ENCODE measurements at places on chromosomes 16 and 17.

DNA sequence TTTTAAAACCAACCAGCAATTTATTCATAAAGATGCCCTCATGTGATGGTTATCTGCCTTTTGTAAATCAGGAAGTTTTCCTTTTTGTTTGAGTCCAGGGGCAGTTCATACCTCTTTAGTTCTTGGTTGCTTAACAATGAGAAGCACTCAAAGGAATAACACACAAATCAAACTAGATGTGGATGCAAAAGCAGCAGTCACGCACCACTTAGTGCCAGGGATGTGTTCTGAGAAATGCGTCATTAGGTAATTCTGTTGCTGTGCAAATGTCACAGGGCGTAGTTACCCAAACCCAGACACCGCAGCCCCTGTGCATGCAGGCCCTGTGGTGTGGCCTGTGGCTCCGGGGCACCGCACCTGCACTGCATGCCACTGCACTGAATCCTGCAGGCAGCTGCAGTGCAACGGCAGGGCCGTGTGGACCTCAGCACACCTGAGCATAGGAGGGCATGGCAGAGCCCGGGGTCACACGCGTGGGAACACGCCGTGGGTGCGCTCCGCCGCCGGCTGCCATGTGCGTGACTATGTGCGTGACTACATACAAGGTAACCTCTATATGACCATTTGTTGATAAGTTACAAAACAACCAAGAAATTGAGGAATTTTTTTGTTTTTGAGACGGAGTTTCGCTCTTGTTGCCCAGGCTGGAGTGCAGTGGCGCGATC, 39.6 kb downstream of the PKD1 start:
- no peak for DNase-seq

DNA sequence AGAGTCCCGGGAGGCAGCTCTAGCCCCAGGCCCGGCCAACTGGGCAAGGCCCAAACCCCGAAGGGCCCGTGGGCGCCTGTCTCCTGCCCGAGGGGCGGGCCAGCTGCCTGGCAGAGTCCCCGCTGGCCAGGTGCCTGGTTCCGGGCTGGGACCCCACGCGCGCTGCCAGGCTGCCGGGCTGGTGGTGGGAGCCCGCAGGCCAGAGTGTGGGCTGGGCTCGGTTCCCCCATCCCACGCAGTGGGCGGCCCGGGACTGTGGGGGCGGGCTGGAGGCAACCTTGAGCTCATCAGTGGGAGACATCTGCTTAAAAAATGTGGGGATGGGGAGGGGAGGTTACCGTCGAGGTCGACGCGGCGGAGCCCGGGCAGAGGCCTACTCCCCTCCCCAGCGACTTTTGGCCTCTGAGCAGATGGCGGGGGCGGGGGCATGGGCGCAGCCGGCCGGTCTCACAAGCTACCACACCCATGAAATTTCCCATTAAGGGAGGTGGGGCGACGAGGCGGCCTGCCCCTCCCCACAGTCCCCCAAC, 176.4 kb upstream of the GSE1 start:
- peak; percentile 15 for DNase-seq

DNA sequence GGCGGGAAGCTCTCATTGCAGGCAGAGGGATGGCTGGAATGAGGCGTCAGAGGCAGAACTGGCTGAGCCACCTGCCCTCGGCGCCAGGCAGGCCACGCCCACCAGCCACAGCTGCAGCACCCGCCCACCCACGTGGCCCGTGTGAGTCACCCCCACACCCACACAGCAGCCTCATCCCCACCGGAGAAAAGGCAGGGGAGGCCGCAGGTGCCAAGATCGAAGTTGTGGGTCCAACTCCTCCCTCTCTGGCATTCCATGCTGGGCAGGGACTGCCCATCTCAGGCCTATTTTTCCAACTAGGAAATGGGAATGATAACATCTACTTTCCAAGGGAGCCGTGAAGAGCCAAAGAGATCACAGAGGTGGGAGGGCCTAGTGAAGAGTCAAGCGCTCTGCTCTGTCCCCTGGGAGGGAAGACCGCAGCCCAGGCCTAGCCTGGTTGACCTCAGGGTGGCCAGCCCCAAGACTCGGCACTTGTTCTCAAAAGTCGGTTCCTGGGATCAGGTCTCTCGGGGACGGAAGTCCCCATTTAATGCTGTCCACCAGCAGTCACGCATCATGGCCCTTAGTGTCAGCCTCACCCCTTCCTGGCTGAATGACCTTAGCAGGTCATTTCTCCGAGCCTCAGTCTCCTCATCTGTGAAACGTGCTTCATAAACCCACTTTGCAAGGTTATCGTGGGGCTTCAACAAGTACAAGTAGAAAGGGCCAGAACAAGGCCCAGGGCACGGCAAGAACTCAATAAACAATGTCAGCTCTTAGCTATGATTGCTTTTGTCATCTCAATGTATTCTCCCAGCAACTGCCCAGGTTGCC, at the start of gene TRPV3:
Gene TRPV3, minus strand, starts transcription at position 45 of the 816 bp plus-strand sequence. CDS start 2,962 bp downstream, outside the sequence.
- peak; percentile 68 for DNase-seq

DNA sequence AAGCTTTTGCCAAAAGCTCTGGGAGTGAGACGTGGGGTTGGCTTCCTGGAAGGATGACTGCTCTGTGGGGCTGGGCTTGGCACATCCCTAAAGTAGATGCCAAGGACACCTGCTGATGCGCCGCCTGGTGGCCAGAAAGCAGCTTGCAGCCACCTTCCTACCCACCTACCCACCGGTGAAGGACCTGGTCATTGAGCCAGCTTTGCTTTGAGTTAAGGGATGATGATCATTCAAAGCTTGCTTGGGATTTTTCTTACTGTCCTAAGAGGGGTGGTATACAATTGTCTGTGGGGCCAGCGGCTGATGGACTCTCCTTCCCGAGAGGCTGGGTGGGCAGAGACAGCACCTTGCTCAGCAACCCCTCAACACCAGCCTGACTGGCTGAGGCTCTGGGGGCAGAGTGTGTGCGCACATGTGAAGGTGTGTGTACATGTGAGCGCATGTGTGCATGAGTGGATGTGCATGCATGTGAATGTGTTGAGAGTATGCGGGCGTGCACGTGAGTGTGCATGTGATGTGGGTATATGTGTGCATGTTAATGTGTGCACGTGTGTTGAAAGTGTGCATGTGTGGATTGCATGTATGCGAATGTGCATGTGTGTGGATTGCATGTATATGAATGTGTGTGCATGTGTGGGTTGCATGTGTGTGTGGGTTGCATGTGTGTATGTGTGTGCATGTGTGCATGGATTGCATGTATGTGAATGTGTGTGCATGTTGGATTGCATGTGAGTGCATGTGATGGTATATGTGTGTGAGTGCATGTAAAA, 18.6 kb downstream of the C1QTNF1 start:
- peak; percentile 73 for DNase-seq

- no peak for DNase-seq
Measured at GRCh38 chr16:88536971-88537751, 33.0 kb upstream of the ZC3H18 start.

- no peak for DNase-seq
Measured at GRCh38 chr17:21189361-21189760, 24.6 kb downstream of the TMEM11 start.

- DNase-seq = no peak
Measured at GRCh38 chr16:2715064-2715463, 5.0 kb downstream of the PRSS27 start.

GRCh38 chr16:82560805-82561325, 65.9 kb upstream of the CDH13 start:
- DNase-seq = no peak

DNA sequence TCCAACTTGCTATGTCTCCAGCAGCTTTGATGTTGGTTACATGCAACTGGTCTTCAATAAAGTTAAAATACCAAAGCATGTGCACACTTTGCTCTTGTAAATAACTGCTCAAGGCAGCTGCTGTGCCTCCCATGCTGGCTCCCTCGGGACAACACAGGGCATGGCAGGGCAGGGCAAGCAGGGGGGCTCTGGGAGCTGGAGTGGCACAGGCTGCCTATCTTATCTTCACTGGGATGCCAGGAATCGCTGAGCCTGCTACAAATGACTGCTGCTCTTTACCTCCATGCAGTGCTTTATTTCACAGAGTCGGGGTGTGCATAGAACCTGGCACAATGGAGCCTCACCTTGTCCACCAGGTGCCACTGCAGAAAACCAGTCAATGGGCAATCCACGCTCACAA, 21.8 kb downstream of the PEMT start:
- DNase-seq = no peak

GRCh38 chr17:73693071-73693470, 48.8 kb upstream of the SDK2 start:
- no peak for DNase-seq

All from fibroblast of mammary gland (primary cell).